ENCODE measurements at places on chromosomes 4 and X.

DNA sequence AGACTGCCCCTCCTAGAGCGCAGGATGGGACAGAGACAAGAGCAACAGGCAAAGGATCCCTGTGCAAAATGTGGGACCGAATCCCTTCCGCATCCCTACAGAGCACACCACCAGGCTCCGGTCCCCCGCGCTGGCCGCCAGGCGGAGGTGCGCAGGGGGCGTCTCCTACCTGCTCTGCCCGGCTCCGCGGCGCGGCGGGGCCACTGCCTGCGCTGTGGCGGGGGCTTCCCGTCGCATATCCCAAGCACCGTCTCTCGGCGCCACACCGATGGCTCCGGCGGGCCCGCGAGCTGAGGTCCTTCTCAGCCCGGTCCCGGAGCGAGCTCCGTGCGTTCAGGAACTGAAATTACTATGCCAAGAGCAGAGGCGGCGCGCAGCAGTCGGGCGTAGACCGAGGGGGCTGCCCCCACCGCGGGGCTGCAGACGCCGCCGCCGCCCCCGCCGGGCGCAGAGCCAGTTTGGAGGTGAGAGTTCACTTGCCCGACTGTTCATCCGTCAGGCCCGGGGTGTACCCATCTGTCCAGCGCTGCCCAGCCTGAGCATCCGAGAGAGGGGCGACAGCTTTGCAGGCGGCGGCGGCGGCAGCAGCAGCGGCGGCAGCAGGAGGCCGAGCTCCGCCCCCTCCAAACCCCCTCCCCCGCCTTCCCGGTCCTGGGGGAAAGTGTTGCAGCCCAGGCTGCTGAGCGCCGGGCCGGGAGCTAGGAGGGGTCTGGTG lies at the start of gene GPRIN3:
GPRIN3 (minus strand) TSS at position 355 of the 715 bp plus-strand sequence. CDS start 57,690 bp downstream, outside the sequence.
- peak; percentile 65 for DNase-seq

DNA sequence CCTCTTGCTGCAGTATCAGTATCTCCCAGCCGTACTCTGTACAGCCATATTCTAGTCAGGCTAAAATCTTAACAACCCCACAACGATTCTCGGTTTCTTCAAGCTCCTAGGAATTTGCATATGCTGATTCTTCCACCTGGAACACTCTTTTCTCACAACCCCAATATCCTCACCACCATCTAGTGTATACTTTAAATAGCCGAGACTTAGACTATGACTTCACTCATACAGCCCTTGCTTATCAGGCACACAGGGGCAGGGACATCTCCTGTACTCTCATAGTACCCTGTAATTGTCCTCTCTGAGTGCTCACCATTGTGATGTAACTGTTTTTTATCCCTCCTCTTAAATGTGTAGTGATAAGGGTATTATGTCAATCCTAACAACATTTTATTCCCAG lies 2126.4 kb upstream of the TENM3 start:
- DNase-seq, result no peak

DNA sequence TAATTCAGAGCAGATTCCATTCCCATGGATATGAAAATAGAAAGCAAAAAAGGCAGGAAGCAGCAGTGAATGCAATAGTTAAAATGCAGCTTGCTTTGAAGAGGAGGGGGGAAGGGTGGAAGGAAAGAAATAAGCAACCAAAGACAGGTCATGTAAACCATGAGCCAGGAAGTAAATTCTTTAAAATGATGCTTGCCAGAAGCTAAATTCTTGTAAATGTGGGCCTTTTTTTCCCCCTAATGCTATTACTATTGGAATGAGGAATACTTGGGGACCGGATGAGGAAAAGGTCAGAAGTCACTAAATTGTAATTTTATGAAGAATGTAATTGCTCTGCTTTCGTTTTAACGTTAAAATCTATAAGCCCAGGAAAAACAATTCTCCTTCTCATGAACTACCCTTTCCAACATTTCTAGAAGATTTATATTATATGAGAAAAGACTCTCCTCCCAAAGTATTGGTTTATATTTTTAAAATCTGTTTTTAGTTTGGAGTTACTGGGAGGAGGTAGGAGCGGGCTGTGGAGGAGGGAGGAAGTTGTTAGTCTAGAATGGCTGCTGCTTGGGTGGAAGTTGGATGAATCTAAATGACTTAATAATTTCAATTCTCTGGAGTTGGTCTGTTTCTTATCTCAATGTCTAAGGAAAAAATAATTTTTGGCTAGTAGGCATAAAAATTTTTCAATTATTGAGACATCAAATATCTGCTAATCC lies 77.6 kb upstream of the PCDH18 start:
- no peak for DNase-seq

DNA sequence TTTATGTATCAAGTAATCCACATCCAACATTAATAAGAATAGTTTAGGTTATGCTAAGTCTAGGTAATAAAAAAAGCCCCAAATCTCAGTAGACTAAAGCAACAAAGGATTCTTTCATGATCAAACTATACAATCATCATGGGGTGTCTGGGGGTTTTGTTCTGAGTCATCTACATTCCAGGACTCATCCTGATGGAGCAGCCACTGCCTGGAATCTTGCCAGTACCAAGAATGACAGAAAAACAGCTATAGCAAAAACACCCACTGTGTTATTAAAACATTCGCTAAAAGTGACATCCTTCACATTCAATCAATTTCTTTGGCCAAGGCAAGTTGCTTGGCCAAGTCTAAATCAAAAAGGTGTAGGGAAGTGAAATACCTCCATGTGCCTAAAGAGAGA lies 3.9 kb upstream of the ARHGEF38 start:
- DNase-seq, result no peak

- no peak for DNase-seq
Measured at GRCh38 chr4:64341711-64342110, 67.5 kb downstream of the TECRL start.

DNA sequence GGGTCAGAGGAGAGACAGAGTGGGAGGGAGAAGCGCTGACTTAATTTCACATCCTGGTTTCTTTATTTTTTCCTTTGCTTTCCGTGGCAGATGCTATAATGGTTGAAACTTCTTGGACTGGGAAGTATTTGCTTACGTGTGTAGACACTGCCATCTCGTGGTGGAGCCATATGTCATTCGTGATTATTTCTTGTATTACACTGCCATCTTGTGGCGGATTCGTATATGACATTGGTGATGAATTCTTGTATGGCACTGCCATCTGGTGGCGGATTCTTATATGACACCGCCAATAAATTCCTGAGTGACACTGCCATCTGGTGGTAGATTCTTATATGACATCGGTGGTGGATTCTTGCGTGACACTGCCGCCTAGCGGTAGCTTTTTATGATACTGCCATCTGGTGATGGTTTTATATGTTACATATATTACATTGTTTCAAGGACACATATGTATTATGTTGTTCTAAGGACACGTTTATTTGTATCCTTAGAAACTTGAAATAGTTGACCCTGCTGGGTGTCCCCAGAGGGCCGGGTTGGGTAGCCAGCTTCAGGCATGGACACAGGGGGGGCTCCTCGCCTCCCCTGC lies 37.3 kb upstream of the CLCN4 start:
- peak; percentile 54 for DNase-seq

DNA sequence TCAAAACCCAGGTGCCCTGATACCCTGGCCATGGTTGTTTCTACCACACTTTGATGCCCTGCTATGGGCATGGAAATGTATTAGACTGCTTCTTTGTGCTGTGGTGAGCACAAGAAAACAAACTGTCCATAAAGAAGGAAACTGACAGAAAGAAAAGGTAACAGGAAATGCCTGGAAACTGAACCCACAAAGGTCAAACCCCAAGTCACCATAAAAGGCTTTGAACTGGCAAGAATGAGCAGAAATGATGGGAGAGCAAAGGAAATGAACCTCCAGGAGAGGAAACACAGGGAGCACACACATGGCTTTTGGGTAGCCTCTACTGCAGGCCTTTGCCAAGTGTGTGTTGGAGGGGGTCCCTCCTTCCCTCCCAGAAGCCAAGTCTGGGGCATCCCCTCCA lies 35.0 kb downstream of the LHFPL1 start:
- DNase-seq, result no peak

DNA sequence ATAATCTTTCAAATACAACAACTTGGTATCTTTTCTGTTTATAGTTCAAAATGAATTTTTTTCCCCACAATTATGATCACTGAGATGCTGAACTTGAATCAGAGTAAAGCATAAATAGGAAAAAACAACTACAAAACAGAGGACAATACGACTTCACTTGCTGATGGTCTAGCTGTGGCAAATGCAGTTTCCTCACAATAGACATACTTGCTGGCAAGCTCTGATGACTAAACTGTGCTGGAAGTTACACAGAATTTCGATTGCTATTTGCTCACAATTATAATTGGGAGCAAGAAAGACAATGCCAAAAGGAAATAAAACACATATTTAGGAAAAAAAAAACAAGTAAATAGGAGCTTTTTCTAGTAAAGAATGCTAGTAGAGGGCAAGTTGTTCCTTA lies 14.7 kb downstream of the VEGFC start:
- no peak for DNase-seq

DNA sequence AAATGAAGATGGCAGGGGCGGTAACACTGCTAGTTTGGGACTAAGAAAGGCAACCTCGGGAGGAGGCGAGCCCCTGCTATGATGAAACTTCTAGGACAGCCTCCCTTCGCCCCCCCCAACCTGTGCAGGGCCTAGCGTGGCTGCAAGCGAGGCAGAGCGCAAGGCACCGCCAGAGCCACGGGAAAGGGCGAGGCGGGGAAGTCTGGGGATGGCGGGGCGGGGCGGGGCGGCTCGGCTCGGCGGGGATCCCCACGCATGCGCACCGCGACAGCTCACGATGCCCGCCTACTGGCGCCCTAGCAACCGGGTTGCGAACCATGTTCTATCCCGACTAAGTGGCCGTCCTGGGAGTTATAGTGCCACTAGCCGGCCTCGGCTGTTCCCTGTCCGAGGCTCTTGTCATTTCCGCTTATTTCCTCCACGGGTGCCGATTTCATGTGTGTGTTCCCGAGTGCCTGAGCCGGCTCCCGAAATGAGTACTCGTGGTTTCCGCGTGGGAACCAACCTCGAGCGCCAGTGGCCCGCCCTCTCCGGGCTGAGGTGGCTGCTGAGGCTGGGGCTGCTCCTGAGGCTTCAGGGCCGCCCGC lies 28.7 kb upstream of the RBMX start:
- peak; percentile 64 for DNase-seq

- DNase-seq, result no peak
Measured at GRCh38 chrX:113741744-113742143, 842.1 kb upstream of the HTR2C start.

GRCh38 chr4:110671679-110672078 lies 48.8 kb upstream of the PITX2 start:
- DNase-seq, result no peak

DNA sequence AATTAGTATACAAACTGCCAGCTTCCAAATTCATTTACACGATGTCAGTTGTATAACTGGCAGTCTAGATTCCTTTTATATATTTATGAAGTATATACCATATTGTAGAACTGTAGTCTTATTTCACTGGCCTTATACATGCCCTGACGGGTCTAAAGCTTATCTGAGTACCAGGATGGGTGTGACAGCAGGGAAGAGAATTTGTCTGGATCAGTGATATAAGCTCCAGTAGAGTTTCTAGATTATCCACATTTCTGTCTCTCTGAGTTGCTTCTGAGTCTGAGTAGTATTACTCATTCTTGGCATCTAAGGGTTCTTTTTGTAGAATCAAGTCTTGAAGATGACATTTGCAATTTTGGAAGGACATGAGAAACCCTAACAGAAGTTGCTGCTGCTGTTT lies 101.3 kb downstream of the RPA4 start:
- DNase-seq, result no peak

- DNase-seq, result no peak
Measured at GRCh38 chr4:172778583-172778982, 390.0 kb upstream of the GALNT7 start.

- DNase-seq, result no peak
Measured at GRCh38 chr4:154578919-154579318, 11.6 kb downstream of the FGA start.

DNA sequence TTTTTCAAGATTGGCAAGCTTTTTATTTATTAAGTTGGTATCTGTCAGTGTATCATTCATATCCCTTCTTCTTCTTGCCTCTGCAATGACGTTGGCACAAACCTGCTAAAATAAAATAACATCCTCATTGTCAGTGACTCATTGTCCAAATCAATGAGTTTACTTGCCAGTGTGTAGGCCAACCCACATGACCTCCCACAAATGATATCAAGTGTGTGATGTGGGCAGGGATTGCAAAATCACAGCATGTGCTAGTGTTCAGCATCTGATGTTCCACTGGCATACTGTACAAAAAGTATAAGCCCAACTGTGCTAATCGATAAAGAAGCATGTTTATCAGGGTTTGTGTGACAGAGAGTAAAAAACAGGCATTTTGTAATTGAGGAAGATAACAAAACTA lies 25.5 kb downstream of the GPAT3 start:
- DNase-seq, result no peak

GRCh38 chr4:106010761-106011160 lies 115.5 kb downstream of the NPNT start:
- DNase-seq, result no peak

DNA sequence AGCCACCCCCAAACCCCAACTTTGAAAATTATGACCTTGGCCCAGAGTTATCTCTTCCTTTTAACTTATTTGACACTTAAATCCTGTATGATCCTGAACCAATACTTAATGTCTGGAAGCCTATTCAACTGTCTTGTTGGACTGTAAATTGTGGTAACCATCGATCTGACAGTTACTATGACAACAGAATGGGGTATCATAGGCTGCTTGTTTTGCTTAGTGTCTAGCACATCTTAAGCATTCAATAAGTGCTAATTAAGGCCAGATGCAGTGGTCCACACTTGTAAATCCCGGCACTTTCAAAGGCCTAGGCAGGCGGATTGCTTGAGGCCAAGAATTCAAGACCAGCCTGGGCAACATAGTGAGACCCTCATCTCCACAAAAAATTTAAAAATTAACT lies 175.0 kb downstream of the APBB2 start:
- no peak for DNase-seq

GRCh38 chr4:66266035-66266434 lies 595.7 kb upstream of the EPHA5 start:
- no peak for DNase-seq

DNA sequence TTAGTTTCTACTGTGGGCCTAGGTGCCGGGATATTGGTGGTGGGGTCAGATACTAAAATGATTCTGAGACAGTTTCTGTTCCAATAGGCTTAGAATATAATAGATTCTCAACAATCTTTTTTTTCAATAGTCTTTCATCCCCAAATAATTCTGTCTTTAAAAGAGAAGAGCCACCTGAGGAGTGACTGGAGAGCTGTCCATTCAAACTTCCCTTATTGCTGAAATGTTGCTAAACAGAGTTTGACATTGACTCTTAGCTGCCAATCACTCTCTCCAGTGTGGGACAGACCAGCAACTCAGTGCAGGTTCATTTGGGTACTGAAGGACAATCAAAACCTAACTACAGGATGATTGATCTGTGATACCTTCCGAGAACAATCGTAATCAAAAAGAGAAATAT lies 12.4 kb upstream of the ADH7 start:
- DNase-seq, result no peak

DNA sequence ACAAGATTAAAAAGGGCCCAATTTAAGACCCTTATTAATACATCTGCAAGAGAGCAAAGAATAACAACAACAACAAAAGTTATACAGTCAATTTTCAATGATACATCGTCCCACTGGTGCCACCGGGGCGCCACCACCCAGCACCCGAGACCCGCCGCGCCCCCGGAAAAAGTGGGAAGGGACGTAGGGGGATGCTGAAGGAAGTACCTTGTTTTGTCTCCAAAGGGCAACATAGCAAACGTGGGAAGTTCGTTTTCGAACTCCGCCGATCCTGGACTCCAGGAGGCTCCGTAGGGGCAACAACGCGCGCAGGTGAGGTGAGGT lies 1.7 kb downstream of the PDE5A start:
- DNase-seq, result no peak
